ENCODE measurements at places on chromosomes 13 and 19.
A peak's percentile ranks its signal among the peaks of the same experiment; 100 is the strongest.

DNA sequence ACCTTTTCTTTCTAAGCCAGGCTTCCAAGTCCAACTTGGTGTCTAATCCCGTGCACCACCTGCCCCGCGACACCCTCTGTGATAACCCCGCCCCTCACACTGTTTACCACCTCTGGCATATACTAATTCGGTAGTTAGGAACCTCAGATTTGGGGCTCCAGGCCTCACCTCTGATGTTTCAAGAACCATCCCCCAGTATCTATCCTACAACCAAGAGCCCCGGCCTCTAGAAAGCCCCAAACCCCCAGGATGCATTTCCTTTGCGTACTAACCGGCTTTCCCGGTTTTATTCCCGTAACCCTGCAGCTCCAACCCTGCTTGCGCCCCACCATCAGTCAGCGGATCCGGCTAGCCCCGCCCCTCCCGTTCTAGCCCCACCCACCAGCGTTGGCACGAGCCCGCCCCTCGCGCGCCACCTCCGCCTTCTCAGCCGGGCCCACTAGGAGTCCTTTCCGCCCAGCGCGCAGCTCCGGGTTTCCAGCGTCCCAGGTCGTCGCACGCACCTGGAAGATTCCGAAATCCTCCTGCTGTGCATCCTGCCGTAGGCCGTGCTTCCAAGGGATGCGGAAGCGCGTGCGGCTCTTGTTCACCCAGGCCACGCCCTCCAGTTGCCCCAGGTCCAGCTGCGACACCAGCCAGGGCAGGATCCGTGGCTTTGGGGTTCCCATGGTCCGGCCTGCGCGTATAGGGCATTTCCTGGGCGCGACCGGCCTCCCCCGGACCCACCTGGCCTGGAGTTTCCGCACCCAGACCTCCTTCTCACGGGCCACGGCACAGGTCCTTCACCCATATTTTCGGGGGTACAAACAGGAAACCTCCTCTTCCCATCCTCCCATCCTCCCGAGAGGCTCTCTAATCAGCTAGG lies 1.3 kb downstream of the IRF3 start:
- DNase-seq, result peak; percentile 90

GRCh38 chr13:100546713-100547405 lies 41.7 kb downstream of the GGACT start:
- DNase-seq, result no peak

DNA sequence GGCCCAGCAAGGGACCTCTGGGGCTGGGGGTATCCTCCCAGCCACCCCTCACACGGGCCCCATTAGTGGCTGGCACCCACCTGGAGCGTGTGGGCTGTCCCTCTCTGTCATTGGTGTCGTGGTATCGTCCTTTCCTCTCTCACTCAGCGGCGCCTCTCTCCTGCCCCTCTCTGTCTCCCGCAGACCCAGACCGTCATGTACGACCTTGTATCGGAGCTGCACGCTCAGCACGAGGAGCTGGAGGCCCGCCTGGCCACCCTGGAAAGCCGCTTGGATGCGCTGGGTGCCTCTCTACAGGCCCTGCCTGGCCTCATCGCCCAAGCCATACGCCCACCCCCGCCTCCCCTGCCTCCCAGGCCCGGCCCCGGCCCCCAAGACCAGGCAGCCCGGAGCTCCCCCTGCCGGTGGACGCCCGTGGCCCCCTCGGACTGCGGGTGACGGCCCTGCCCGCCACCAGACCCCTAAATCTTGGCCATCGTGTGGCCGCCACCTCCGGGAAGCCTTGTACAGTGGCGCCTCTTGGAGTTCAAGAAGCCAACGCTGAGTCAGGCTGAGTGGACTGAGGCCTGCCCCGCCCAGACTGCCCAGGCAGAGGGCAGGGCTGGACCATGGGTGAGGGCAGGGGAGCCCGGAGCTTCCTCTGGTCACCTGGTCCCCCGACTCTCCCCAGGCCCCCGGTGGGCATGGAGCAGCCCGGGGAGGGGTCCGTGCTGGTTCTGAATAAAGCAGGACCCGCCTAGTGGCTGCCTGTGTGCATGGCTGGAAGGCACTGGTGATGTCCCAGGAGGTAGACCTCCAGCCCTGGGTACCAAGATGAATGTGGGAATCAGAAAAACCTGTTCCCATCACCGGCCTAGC lies 9.8 kb upstream of the ARRDC2 start:
- DNase-seq, result no peak

GRCh38 chr13:99658261-99658991 lies 157.2 kb downstream of the TM9SF2 start:
- peak; percentile 73 for DNase-seq

GRCh38 chr19:15098460-15098859 lies 8.7 kb upstream of the SYDE1 start:
- no peak for DNase-seq

- no peak for DNase-seq
Observed at GRCh38 chr13:97413694-97414093, 20.3 kb upstream of the RAP2A start.

DNA sequence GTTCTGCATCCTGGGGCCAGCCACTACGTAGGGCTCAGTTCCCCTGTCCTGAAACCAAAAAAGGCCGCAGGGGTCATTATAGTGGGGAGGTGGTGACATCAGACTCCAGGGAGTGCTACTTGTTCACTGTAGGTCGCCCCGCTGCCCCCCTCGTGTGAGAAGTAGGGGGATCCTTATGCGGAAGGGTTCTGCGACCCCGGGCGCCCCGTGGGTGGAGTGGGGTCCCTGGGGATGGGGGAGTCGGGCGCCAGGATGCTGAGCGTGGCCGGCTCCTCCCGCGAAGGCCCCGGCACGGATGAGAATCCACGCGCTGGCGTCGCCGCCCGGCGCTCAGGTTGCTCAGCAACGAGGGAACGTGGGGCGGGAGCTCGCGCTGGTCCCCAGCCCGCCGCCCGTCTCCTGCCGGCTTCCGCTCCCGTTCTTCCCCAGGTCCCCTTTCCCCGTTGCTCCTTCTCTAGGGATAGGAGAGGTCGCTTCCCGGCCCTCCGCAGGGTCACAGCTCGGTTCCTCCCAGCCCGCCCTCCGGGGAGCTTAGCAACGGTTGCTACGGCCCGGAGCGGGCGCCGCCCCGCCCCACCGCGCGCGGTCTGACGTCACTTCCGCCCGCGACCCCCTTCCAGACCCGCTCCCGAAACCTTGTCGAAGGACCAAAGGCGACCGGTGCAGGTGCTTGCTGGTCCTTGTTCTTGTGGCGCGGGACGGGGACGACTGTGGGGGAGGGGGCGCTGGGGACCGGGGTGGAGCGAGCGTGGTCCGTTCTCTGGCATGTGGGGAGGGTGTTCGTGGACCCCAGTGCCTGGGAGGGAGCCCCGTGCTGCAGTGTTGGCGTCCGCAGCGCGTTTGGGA lies at the start of gene NAT14:
Gene NAT14 (plus strand): TSS at position 596 of the 846 bp plus-strand sequence. CDS start 521 bp downstream, outside the sequence.
- DNase-seq, result peak; percentile 45

DNA sequence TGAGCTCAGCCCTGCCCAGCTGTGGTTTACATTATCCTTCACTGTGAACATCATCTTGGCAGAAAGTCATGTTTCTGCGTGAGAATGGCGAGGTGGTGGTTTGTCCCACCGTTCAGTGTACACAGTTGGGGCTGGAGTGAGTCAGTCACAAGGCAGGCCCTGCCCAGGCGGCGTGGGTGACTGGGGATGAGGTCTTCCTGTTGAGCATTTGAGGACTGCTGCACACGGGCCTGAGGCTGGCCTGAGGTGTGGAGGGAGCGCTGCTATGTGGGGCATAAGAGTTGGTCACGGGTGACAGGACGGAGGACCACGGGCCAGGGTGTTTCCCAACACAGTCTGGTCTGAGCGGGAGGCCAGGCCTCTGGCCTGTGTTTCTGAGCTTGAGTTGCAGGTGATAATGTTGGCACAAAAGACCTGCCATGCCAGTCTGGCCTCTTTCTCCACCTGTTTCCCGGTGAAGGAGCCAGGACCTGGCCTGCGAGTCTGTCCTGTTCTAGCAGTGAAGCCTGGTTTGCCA lies 13.4 kb upstream of the C19orf33 start:
- DNase-seq, result no peak

- no peak for DNase-seq
Observed at GRCh38 chr13:20840568-20840967, 62.0 kb downstream of the XPO4 start.

GRCh38 chr13:48069573-48069972 lies 25.3 kb downstream of the MED4 start:
- no peak for DNase-seq

DNA sequence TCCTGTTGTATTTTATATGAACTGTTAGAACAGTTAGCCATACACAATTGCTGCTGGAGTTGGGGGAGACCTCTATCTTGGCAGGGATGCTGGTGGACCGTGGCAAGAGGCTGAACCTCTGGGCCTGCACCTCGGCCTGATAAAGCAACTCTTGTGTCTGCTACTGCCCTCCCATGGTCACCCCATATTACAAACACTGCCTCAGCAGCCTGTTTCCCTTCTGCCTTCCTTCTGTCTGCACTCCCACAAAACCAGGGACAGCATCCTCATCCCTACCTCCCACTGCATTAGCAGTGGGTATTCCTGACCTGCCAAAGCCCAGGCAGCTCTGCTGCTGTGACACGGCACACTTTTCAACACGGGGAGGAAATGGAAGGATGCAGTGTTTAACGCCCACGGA lies 456.4 kb downstream of the FGF14 start:
- no peak for DNase-seq

DNA sequence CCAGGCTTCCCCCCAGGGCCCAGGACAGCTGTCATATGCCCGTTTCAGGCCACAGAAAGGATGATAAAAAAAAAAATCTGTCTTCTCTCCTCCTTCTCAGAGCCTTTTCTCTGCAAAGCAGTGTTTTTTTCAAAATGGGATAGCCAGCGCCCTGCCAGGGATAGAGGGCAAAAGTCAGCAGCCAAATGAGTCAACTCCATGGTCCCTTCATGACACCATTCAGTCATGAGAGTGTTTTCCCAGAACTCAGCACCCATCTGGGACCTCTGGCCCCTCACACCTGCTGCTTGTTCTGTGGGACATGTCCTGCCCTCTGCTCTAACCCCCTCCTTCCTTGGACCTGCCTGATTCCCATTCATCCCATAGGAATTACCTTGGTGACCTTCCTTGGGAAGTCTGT lies 95.0 kb downstream of the CYSLTR2 start:
- DNase-seq, result no peak

DNA sequence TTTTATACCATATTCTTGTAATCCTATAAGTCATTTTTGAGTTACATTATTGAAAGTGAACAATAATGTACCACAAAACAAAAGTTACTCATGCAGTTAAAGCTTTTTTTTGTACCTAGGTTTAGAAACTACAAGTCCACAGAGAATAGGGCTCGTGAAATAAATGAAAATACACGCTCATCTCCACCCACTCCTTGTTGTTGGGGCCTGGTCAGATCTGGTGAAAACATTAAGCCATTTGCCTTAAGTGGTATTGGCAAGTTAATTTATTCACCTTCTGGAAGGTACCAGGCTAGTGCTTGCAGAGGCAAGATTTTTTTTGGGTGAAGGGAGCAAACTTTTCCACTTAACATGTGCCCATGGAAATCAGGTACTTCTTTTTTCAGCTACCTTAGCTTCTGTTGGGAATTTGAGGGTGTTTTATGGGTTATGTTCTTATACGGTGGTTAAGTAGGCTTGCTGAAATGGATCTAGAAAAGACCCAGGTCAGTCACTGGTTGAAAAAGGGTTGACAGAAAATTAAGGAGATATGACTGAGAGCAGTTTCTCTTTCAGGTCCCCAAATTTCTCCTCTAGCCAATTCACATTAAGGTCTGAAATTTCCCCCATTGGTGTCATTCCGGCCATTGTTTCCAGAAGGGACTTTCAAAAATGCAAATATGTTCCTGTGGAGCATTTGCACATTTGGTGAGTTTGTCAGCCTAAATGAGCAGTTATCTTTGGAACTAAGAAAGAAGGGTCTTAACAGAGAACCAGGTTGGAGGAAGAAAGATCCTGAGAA lies 143.3 kb downstream of the KCNRG start:
- no peak for DNase-seq

DNA sequence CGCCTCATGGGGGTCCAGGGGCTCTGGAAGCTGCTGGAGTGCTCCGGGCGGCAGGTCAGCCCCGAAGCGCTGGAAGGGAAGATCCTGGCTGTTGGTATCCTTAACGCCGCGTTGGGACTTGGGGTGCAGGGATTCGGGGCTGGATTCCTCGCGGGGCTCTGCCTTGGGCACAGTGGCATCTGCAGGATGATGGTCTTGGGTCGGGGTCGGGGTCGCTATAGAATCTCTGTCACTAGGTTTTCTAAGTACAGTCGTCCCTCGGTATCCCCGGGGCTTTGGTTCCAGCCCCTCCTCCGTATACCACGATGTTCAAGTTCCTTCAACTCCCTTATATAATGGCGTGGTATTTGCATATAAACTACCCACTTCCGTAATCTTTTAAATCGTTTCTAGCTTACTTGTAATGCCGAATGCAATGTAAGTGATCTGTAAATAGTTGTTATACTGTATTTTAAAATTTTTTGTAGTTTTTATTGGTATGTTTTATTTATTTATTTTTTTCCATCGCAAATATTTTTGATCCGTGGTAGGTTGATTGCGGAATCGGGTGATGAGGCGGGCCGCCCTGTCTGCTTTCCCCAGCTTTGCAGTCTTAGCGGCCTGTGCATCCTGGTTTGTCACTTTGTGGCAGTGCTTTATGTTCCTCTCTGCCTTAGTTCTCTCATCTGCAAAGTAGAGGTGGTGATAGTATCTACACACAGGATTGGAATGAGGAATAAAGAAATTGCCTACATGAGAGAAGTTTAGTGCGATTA lies 606 bp downstream of the ERCC5 start:
- DNase-seq, result peak; percentile 53

DNA sequence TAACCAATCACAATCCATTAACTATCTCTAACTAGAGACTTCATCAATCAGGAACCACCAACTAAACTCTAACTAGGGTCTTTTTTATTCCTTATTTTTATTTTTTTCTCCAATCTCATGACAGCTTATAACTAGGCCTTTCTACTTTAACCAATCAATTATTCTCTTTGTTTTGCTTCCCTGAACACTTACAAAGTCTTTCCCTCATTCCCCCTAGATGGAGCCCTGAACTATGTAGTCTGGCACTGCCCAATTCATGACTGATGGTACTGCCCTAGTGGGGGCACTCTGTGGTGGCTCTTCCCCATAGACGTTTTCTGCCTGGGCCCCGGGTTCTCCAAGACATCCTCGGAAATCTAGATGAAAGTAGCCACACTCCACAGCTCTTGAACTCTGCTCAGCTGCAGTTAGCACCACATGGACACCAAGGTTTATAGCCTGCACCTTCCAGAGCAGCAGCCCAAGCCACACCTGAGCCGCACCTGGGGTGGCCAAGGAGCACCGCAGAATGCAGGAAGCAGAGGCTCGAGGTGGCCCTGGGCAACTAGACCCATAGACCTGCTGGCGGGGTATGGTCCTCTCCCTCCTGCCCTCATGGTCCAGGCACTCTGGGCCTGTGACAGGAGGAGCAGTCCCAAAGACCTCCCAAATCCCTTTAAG lies 6.6 kb downstream of the ATP7B start:
- DNase-seq, result no peak

DNA sequence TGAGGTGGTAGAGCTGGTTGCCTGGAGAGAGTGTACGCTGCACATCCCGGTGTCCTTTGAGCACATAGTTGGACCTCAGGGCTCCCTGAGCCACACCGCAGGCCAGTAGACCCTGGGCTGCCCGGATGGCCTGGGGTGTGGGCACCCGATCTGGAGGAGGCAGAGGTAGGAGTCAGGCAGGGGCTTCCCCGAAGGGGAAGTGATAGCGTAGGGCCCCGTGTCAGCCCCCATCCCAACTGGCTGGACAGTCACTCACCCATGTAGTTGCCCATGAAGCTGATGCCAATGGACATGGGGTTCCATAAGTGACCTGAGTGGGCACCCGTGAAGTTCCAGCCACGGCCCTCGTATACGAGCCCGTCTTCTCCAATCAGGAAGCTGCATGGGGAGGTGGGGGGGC lies 3.6 kb downstream of the PGLYRP1 start:
- no peak for DNase-seq

- DNase-seq, result no peak
Observed at GRCh38 chr19:6811906-6812305, 39.4 kb downstream of the VAV1 start.

- DNase-seq, result no peak
Observed at GRCh38 chr13:77333594-77333993, 6.7 kb upstream of the MYCBP2 start.
